ENCODE measurements at places on chromosomes 4 and X. TPM values are rescaled to one million over a fixed set of nuclear protein-coding genes. Genes with fewer than 3 reads are reported as not detected.

Gene MTTP
- 3.1 TPM for total RNA-seq

Gene PDGFRA
- 150 TPM for total RNA-seq

Gene ASMTL
- total RNA-seq = 15.6 TPM

Gene PSAPL1
- not detected for total RNA-seq

Gene CT45A1
- not detected for total RNA-seq

Gene CLNK
- under 0.01 TPM for total RNA-seq

Gene ZNF718
- total RNA-seq = 34.6 TPM

Gene SLC38A5
- total RNA-seq = 16.4 TPM

Gene C4orf36
- total RNA-seq = 5.6 TPM

Gene ABLIM2
- total RNA-seq = 12.2 TPM

Gene ADGRL3
- 220 TPM for total RNA-seq

Gene SMIM10
- total RNA-seq = 4.2 TPM

Gene ADD1
- 201 TPM for total RNA-seq

Gene NPNT
- 95.3 TPM for total RNA-seq

Measured in spinal cord (tissue), 10 donors.